ENCODE measurements at places on chromosomes 6 and 20.

DNA sequence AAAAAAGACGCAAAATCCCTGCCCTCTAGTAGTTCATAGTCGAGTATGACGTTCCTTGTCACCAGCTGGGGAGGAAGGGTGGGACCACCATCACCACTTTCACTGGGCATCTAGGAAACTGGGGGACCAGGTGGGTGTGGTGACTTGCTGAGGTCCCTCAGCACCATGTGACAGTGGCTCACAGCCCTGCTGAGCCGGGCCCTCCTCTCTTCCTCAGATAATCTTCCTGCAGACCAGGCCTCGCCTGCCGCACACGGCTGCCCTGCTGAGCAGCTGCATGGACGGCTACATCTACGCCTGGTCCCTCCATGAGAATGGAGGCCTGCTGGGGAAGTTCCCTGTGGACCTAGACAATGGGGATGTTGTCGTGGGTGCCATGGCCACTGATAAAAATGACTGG is 71.5 kb downstream of the EFCAB8 start:
- DNase-seq, result no peak

- DNase-seq, result peak; percentile 25
Observed at GRCh38 chr6:109187399-109188114, 92.2 kb downstream of the CEP57L1 start.

GRCh38 chr20:50272724-50273446 is 82.3 kb downstream of the CEBPB start:
- DNase-seq, result no peak

- DNase-seq, result no peak
Observed at GRCh38 chr6:157267109-157267611, 56.2 kb downstream of the TMEM242 start.

- DNase-seq, result peak; percentile 55
Observed at GRCh38 chr20:1965520-1966351, 28.1 kb downstream of the PDYN start.

DNA sequence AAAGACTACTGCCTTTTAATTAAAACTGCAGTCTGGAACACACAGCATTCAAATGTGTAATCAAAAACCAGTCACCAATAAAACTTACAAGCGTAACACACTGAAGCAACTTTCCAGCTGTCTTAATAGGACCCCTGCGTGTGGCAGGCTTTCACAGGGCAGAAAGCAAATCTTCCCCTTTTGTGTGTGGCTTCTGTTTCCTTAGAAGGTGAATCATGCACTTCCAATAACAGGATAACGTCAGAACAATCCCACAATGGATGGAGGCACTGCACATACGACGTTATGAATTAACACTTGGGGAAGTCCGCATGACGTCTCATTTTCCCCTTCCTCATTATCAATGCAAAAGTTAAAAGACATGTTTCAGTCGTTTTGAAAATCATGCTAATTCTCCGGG is 44.8 kb downstream of the INSM1 start:
- DNase-seq, result peak; percentile 21

Data from fibroblast of skin of right quadriceps (primary cell).